ENCODE measurements at places on chromosomes 16 and 17. TPM values are rescaled to one million over a fixed set of nuclear protein-coding genes. Genes with fewer than 3 reads are reported as not detected.

- no peaks in the 10 kb centered on the region for H3K27me3 ChIP-seq
- DNase-seq = no peak
- no peaks in the 10 kb centered on the region for H3K4me1 ChIP-seq
- no peak overlapping the region for H3K27ac ChIP-seq
- no peaks in the 10 kb centered on the region for H3K36me3 ChIP-seq
- H3K4me3 ChIP-seq = no peak overlapping the region
Measured at GRCh38 chr17:44149750-44150329, 8.1 kb downstream of the HROB start.

DNA sequence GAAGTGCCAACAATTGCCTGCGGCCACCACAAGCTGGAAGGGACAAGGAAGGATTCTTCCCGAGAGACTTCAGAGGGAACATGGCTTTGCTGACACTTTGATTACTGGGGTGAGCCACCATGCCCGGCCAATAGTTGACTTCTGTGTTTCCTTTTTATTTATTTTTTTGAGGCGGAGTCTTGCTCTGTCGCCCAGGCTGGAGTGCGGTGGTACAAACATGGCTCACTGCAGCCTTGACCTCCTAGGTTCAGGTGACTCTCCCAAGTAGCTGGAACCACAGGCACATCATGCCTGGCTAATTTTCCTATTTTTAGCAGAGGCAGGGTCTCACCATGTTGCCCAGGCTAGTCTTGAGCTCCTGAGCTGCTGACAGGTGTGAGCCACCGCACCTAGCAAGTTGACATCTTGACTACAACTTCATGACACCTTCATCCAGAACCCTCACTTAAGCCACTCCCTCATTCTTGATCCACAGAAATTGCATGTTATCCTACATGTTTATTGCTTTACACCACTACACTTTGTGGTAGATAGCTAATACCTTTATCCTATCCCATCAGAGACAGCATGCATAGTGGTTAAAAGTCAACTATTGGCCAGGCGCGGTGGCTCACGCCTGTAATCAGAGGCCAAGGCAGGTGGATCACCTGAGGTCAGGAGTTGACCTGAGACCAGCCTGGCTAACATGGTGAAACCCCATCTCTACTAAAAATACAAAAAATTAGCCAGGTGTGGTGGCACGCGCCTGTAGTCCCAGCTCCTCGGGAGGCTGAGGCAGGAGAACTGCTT is 16.1 kb upstream of the GPRC5C start:
- no peak for DNase-seq
- no peak overlapping the region for H3K27ac ChIP-seq
- no peak overlapping the region for H3K4me3 ChIP-seq
- no peaks in the 10 kb centered on the region for H3K36me3 ChIP-seq
- no peaks in the 10 kb centered on the region for H3K27me3 ChIP-seq
- H3K4me1 ChIP-seq = no peaks in the 10 kb centered on the region

DNA sequence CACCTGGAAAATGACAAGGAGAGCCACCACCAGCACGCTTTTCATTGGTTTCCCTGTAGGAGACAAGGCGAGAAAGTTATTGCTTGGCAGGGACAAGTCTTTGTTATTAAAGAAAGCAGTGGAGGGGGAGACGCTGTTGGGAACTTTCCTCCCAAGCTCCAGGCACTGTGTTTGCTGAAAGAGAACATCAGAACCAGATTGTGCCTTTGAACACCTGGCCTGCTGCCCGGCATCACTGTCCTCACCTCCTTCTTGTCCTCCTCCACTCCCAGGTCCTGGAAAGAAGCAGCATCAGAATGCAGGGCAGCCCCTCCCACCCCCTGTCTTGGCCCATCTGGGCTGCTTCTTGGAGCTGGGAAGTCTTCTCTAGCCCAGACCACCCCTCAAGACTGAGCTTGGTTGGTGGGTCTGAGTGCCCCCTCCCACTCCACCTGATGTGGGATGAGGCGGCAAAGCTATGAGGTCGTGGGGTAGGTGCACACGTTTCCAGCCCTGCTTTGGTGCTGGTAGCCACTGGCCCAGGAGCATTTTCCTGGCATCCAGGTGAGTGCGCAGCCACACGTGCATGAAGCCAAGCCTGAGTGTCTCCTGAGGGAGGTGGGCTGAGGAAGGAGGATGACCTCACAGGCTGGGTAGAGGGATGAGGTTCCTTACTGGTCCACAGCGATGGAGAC is 6.2 kb downstream of the CCR7 start:
- no peak for DNase-seq
- peaks cover 74% of the 10 kb centered on the region for H3K4me1 ChIP-seq
- H3K36me3 ChIP-seq = no peaks in the 10 kb centered on the region
- H3K27me3 ChIP-seq = no peaks in the 10 kb centered on the region
- H3K27ac ChIP-seq = peak overlapping the region; percentile 77

- no peaks in the 10 kb centered on the region for H3K36me3 ChIP-seq
- no peak for DNase-seq
- no peak overlapping the region for H3K4me3 ChIP-seq
- no peak overlapping the region for H3K27ac ChIP-seq
- H3K4me1 ChIP-seq = no peaks in the 10 kb centered on the region
Measured at GRCh38 chr17:6303664-6304063, 131.3 kb downstream of the AIPL1 start.

DNA sequence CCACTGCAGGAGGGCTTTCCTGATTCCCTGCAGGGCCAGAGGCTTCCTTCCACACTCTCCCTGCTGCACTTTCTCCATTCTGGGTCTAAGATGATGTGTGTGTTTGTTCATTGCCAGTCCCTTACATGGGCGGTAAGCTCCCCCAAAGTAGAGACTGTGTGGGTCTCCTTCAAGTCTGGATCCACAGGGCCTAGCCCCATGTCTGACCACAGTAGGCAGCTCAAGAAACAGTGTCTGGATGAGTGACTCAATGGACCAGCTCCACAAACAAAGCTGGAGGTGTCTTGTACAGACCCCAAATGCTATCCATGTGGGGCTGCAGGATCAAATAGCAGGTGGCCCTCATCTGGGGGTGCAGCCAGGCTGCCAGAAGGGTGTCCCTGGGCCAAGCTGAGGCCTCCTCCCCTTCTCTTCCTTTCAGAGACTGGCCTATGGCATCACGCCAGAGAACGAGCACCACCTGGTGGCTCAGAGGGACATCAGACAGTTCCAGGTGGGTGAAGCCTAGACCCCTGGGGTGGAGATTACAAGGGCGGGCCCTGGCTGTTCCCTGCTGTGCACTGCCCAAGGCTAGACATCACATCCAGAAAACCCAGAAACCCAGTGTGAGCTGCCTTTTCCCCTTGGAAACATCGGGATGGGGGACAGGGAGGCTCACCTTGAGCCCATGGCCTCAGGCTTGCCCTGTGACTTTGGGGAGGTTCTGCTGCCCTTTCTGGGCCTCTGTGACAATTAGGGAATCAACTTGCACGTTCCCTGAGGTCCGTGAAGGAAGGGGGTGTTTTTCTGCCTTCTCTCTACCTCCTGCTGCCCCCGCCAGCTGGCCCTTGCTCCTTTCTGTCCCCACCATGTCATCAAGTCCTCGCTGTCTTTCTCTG is 45.9 kb downstream of the SLC6A2 start:
- no peaks in the 10 kb centered on the region for H3K36me3 ChIP-seq
- no peak overlapping the region for H3K4me3 ChIP-seq
- no peaks in the 10 kb centered on the region for H3K4me1 ChIP-seq
- H3K27me3 ChIP-seq = no peaks in the 10 kb centered on the region

DNA sequence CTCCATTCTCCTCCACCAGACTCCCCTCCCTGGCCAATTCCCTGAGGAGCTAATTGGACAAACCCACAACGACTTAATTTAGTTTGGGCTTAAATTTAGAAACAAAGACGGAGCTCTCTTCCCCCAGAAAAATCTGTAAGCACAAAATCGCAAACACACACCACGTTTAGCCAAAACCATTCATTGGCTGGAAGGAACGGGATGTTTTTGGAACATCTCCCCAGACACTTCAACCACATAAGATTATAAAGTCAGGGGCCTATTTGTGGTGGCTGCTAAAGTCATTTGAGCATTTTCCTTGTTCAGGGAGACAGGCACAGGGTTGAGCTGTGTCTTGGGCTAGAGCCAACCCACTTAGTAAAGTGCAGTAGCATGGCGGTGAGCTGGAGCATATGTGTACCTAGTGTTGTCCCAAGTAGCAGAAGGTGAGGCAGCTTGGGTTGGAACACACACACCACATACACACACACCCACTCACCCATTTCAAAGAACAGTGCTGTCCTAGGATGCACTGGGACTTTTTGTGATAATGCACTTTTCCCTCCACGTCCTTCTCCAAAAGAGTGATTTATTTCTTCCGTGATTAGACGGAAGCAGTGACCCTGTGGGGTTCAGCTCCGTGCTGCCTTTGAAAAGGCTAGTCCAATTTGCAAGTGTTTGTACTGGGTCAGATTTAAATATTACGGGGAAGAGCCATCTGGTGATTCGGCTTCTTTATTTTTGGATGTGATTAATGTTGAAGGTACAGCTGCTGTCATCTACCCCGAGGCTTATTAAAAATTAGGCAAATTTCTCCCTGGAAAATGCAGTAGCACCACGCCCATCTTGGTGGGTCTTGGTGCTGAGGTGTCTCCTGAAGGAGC is 32.2 kb downstream of the ELAC2 start:
- no peak overlapping the region for H3K27ac ChIP-seq
- no peak for DNase-seq
- peaks cover 10% of the 10 kb centered on the region for H3K36me3 ChIP-seq
- no peaks in the 10 kb centered on the region for H3K27me3 ChIP-seq
- no peaks in the 10 kb centered on the region for H3K4me1 ChIP-seq

- peak overlapping the region; percentile 82 for H3K27ac ChIP-seq
- no peaks in the 10 kb centered on the region for H3K27me3 ChIP-seq
- H3K4me1 ChIP-seq = peaks cover 69% of the 10 kb centered on the region
- DNase-seq = peak; percentile 54
- peaks cover 34% of the 10 kb centered on the region for H3K36me3 ChIP-seq
Measured at GRCh38 chr17:1785930-1786329, 24.1 kb downstream of the SERPINF1 start.

DNA sequence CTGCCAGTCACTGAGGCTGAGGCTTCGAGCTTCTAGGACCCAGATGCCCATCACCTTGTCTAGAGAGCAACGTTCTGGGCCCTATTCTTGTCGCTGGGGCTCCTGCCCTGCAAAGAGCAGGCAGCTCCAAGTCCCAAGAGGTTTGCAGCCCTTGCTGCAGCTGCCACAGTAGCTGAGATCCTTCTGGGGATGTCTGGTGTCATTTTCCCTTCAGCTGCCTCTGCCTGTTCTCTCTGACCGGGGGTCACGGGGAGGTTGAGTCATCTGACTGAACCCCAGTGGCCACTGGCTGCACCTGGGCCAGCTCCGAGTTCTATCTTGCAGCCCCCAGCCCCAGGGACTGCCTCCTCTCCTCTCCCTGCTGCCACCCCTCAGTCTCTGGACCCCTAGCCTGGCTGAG is 4.9 kb downstream of the WSCD1 start:
- no peak overlapping the region for H3K27ac ChIP-seq
- peaks cover 9% of the 10 kb centered on the region for H3K4me1 ChIP-seq
- H3K27me3 ChIP-seq = peaks cover 23% of the 10 kb centered on the region
- H3K4me3 ChIP-seq = no peak overlapping the region
- no peak for DNase-seq
- H3K36me3 ChIP-seq = no peaks in the 10 kb centered on the region

DNA sequence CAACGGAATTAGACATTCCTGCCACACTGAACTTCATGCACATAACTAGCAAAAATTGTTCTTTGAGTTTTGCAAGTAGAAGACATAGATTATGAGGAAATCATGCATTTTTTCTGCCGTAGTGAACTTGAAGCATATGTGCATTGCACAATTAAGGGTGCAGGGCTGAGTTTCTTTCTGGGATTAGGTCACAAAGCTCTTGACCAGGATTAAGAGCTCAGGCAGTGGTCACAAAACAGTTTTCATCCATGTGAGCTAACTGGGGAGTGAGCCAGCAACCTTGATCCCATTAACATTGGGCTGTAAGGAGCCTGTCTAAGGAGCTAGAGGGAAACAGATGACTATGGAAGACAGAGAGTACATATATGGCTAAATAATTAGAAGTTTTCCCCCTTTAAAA is 143.7 kb downstream of the PMP22 start:
- H3K36me3 ChIP-seq = no peaks in the 10 kb centered on the region
- no peak for DNase-seq
- no peak overlapping the region for H3K4me3 ChIP-seq
- H3K27me3 ChIP-seq = no peaks in the 10 kb centered on the region

GRCh38 chr17:65177901-65178300 is 40.7 kb downstream of the RGS9 start:
- H3K27ac ChIP-seq = no peak overlapping the region
- H3K4me3 ChIP-seq = no peak overlapping the region
- no peak for DNase-seq
- H3K4me1 ChIP-seq = peaks cover 6% of the 10 kb centered on the region
- H3K27me3 ChIP-seq = no peaks in the 10 kb centered on the region

DNA sequence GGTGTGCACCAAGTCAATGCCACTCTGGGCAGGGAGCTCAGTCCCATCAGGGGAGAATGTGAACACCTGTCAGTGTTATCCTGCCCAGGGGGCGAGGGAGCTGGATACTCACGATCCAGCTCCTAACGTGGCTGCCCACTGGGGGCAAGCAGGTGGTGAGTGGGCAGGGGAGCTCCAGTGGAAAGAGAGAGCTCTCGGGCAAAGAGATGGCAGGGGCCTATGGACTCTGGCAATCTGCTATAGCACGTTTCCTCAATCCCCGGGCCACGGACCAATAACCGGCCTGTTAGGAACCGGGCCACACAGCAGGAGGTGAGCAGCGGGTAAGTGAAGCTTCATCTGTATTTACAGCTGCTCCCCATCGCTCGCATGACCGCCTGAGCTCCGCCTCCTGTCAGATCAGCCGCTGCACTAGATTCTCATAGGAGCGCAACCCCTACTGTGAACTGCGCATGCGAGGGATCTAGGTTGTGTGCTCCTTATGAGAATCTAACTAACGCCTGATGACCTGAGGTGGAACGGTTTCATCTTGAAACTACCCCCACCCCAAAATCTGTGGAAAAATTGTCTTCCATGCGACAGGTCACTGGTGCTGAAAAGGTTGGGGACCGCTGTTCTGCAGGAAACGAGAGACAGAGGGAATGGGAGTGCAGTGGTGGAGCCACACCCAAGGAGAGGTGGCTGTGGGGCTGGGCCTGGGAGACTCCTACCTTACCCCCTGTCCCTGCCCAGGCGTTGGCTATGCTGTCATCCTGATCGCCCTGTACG is 15.6 kb downstream of the SLC6A2 start:
- no peaks in the 10 kb centered on the region for H3K36me3 ChIP-seq
- no peak overlapping the region for H3K4me3 ChIP-seq
- no peaks in the 10 kb centered on the region for H3K4me1 ChIP-seq
- H3K27me3 ChIP-seq = no peaks in the 10 kb centered on the region
- H3K27ac ChIP-seq = no peak overlapping the region
- DNase-seq = no peak

GRCh38 chr17:38917259-38917658 is 8.2 kb upstream of the LASP1NB start:
- H3K36me3 ChIP-seq = peaks cover 78% of the 10 kb centered on the region
- H3K27me3 ChIP-seq = no peaks in the 10 kb centered on the region
- DNase-seq = no peak
- H3K4me1 ChIP-seq = peaks cover 30% of the 10 kb centered on the region

The OR3A3 gene
- not detected for total RNA-seq

The TOX3 gene
- total RNA-seq = 4.1 TPM

The KRT222 gene
- total RNA-seq = 1.3 TPM

The EVPLL gene
- 2.8 TPM for total RNA-seq

Measured in lower lobe of right lung (tissue), 2 donors.